NCI-H1930 (cell line): ENCODE measurements at places on chromosomes 12 and 14.

GRCh38 chr12:124954771-124955170, 34.2 kb downstream of the DHX37 start:
- no peak for DNase-seq

- DNase-seq, result no peak
Observed at GRCh38 chr14:51240804-51241380, 845 bp downstream of the TMX1 start.

DNA sequence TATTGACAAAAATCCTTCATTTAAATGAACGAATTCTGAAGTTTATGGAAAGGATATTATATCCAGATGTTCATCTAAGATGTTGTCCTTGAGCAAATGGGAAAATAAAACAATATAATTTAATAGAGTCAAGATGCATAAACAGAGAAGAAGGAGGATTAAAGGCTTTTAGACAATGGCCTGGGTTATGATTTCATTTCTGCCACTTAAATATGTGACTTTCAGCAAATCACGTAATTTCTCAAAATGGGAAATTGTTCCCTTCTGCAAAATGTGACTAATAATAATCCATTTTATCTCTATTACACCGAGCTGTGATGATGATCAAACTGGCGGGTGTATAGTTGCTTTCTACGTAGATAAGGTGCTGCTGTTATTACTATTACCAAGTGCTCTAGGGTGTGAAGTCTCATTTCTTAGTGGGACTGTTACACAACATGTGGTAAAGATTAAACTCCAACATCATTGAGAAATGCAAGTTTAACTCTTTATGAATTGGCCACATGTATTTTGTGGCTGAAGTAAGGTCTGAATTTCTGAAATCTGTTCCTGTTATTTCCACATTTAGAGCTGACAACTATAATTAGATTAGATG, 157.0 kb downstream of the MYRFL start:
- DNase-seq, result no peak

DNA sequence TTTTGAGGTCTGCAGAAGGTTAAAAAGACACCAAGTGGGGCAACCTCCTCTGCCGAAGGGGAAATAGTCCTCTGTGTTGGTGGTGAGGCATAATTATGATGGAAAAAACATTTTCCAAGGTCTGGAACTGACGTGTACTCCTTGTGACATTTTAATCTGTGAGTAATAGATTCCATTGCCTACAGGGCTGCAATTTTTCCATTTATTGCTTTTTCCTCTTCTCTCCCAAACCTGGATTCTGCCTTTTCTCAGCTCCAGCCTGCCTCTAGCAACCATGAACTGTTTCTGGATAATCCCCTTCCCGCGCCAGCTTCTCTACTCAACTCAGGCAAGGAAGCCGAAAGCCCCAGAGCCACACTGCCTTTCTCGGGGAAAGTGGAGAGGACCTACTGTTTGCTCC, 230.1 kb upstream of the PLXNC1 start:
- DNase-seq, result no peak

- DNase-seq, result no peak
Observed at GRCh38 chr12:95286713-95287112, 69.1 kb downstream of the VEZT start.

- DNase-seq, result no peak
Observed at GRCh38 chr14:93969082-93969828, 7.1 kb downstream of the ASB2 start.

DNA sequence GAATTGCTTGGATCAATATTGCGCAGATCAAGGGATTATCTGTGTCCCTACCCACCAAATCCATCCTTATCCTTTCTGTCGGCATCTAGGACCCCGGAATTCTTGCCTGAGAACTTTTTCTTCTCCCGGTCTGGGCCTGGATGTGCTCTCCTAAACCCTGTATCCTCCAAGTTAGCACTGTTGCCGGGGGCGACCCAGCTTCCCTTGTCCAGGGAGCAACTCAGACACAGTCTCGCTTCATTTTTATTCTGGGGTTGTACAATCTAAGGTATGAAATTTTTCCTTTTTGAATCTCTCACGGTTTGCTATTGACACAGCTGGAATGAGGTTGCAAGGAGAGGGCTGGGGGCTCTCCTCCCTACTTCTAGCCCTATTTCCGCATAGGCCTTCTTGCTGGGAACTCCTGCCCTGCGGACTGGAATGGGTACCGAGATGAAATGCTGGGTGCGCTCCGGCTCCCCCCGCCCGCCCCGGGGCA, 403 bp upstream of the PNP start:
- no peak for DNase-seq
